ENCODE measurements at places on chromosomes 3 and 15.

- DNase-seq = no peak
These were observed 167.4 kb downstream of the STAG1 start for GRCh38 chr3:136584728-136585127.

GRCh38 chr3:71103430-71103921 is 480.1 kb downstream of the FOXP1 start:
- peak; percentile 53 for DNase-seq

DNA sequence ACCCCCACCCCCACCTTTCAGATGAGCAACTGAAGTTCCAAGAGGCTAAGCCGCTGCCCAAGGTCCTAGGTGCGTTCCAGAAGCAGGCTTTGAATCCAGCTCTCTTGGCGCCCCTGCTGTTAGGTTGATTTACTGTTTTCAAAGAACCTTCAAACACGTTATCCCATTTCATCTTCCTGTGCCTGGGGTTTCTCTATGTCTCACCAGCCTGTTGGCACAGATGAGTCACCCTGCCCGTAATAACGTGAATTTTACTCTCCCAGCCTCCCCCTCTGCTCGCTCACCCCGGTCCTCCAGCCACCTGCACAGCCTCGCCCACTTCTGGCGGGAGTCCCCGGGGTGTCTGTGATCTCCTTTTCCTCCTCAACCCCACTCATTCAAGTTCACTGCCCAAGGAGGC is 13.0 kb upstream of the TSEN2 start:
- no peak for DNase-seq

DNA sequence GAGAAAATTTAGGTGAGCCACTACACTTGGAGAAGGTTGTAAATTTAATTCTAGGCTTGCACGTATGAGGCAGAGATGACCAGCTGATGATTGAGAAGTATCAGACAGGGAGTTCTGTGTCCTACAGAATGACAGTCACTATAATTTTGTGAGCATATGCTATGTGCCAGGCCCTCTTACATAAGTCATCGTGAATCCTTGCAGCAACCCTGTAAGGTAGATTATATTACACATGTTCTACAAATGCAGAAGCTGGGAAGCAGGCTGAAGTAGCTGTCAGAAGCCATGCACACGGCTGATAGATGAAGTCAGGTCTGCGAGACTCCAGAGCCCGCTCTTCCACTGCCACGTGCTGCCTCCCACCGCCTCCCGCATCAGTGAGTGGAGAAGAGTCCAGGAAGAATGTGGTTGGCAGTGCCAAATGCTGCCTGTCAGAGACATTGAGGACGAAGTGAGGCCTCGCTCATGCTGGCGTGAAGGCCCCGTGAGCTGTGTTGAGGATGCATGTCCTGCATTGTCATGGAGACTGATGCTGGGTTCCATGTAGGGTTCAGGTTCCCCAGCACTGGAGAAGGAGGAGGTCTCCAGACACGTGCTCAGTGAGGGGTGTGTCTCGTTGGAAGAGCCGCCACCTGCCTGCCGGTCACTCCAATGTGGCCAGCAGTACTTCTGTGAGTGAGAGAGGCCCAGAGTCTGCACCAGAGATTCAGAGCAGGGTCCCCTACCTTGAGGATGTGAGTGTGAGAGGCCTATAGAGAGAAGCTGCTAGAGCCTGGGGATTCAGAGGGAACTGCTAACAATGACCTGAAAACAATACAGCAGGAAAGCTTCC is 123.3 kb upstream of the PLXNA1 start:
- no peak for DNase-seq

DNA sequence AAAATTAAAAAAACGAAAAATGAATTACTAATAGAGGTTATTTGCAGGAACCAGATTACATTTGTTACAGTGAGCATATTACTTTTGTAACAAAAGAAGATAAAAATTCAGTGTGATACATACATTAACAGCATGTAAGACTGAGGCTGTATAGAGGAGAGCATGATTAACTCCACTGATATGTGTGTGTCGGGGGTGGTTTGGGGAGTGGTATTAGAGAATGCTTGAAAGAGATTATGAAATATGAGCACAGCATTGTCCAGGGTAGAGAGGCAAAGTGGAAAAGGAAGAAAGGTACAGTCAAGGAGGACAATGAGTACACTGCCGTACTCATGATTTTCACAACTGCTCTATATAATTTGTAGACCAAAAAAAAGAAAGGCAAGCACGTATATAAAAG is 62.9 kb upstream of the LRRFIP2 start:
- DNase-seq = no peak

- peak; percentile 91 for DNase-seq
These were observed 1.1 kb upstream of the SETD5 start for GRCh38 chr3:9396301-9396631.

DNA sequence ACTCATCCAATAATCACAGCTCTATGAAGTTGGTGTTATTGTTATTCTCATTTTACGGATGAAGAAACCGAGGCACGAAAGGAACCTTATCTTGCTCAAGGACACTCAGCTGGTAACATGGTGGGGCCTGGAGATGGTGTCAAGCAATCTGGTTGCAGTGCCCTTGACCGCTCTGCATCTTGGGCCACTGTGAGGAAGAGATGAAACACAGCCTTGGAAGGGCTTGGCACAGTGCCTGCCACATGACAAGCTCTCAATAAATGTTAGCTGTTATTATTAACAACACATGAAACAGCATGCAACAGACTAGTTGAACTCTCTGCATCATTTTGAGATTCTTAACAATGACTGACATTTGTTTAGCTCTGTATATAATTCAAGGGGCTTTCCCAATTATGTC is 10.1 kb upstream of the ITGA11 start:
- no peak for DNase-seq

DNA sequence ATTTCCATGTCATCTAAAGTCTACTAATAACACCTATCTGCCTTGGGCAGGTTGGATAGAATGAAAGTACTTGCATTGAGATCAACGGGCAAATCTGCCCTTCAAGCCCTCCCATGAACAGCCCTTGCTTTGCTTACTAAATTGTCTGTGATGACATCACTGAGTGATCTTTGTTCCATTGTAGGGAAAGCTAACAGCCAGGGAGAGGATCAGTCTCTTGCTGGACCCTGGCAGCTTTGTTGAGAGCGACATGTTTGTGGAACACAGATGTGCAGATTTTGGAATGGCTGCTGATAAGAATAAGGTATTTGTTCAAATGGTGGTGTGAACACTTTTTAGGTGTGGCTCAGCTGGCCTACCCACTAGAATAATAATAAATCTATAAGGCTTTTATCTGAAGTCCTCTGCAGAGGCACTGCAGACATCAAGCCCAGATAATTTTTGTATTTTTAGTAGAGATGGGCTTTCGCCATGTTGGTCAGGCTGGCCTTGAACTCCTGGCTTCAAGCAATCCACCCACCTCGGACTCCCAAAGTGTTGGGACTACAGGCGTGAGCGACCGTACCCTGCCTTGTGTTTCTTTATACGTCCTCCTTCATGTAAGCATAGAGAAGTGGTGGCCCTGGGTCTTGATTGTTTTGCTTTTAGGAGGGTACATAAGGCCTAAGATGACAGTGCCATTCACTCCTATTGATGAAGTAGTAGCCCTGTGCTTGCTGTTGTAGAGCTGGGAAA is 5.7 kb downstream of the PCCB start:
- DNase-seq = no peak

- no peak for DNase-seq
These were observed 26.8 kb downstream of the SERPINI1 start for GRCh38 chr3:167762296-167762695.

DNA sequence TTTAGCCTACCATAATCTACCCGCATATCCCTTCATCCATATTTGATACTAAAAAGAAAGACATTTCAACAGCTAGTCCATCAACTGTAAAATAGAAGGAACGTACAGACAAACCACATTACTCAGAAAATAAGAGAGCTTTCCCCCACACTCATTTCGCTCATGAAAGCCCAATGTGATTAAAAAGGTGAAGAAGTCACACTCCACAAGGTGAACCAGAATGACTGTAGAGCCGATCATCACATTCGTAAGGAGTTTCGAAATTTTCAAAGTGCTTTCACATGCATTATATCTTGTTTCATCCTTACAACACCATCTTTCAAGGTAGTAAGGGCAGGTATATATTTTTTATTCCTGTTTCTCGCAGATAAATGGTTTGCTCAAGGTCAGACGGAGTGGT is 225.3 kb downstream of the FOXP1 start:
- no peak for DNase-seq

GRCh38 chr3:143718463-143718862 is 129.8 kb downstream of the SLC9A9 start:
- DNase-seq = no peak

- DNase-seq = peak; percentile 77
These were observed 46.6 kb downstream of the ZFAND6 start for GRCh38 chr15:80106051-80106450.

- DNase-seq = peak; percentile 8
These were observed 119.9 kb upstream of the STT3B start for GRCh38 chr3:31412832-31413231.

All from AG09309 (cell line).